ENCODE measurements at places on chromosomes 6 and 20.

- no peak for DNase-seq
Observed at GRCh38 chr6:25928562-25929324, 1.7 kb downstream of the SLC17A2 start.

DNA sequence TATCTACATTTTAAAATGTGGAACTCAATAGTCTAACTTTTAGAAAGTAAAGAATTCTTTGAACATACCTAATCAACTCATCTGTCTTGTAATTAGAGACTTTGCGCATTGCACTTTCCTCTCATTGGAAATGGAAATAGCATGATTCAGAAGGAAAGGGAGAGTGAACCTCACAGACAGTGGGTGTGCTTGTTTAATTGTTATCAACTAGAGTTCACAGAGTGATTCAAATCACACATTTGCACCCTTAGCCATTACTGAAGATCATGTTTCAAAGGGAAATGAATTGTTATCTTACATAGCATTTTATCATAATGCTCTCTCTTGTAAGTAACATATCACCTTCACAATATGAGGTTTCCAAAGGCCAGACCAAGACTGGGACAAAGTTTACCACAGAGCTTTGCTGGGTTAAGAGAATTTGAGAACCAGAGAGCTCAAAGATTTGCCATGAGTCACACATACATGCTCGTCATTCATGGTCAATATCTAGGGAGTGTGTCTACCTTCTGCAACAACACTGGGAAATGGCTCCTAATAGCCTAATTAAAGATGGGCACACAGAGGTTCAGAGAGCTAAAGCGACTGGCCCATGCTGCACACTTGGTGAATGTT is 21.5 kb downstream of the GSTA3 start:
- no peak for DNase-seq

DNA sequence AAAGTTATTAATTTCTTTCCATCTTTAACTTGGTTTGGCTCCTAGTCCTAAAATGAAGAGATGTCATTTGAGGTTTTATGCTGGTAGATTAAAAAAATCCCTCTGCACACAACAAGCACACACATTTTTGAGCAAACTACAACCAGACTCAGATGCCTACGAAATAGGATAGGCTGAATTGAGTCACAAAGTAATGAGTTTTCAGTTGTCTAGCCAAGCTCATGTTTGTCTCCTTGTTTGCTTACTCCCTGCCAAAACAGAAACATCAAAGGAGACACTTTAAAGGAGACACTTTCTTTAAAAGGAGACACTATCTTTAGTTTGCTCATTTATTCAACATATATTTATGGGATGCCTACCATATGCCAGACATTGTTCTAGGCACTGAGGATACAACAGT is 56.2 kb downstream of the TPBG start:
- no peak for DNase-seq

GRCh38 chr20:50415516-50416268 is 94.5 kb upstream of the PTPN1 start:
- DNase-seq = no peak

GRCh38 chr6:55664591-55665587 is 85.9 kb upstream of the HMGCLL1 start:
- DNase-seq = no peak

GRCh38 chr6:121216928-121217327 is 117.4 kb downstream of the TBC1D32 start:
- DNase-seq = no peak

GRCh38 chr6:28489366-28490204 is 26.0 kb downstream of the GPX6 start:
- DNase-seq = no peak

- DNase-seq = no peak
Observed at GRCh38 chr6:108654465-108655106, 93.9 kb downstream of the FOXO3 start.

DNA sequence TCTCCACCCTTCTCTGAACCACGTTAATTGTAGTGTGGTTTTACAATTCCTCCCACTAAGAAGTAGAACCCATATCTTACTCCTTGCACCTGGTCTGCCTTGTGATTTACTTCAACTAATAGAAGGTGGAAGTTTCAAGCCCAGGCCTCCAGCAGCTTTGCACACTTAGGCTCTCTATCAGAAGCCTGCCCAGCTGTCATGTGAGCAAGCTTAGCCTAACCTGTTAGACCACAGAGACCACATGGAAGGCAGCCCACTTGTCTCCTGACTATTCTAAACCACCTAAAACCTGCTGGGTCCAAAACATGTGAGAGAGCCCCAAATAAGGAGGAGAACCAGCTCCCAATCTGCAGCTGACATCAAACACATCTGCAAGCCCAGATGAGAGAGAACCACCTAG is 127.6 kb upstream of the BTBD3 start:
- no peak for DNase-seq

DNA sequence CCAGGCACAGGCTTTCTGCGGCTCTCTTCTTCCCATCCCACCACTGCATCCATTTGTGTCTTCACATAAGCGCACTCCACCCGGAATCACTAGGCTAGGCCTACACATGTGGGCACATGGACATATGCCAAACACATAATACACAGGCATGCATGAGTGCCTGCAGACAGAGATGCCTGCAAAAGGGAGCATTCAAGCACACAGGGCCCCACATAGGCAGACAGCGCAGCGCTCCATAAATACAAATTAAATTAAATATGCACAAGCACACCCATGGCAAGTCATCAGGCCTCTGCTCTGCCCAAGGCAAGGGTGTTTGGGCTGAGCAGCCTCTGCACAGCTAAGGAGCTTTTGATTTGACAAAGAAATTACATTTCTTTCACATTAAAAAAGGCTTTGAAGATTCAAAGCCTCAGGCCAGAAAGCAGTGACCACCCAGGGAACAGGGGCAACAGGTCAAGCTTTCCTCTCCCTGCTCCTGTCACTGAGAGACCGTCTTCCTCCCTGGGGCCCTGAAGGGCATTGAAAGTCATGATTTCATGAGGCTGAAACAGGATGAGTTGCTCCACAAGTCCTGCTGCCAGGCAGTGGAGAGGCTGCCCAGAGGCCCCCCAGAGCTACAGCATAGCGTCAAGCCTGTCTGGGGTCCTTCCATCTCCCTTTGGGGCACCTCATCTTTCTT is 134.2 kb upstream of the LRFN2 start:
- DNase-seq = no peak

- no peak for DNase-seq
Observed at GRCh38 chr6:130615816-130616215, 211.4 kb upstream of the SMLR1 start.

- no peak for DNase-seq
Observed at GRCh38 chr6:57313711-57314471, 3.5 kb upstream of the PRIM2 start.

DNA sequence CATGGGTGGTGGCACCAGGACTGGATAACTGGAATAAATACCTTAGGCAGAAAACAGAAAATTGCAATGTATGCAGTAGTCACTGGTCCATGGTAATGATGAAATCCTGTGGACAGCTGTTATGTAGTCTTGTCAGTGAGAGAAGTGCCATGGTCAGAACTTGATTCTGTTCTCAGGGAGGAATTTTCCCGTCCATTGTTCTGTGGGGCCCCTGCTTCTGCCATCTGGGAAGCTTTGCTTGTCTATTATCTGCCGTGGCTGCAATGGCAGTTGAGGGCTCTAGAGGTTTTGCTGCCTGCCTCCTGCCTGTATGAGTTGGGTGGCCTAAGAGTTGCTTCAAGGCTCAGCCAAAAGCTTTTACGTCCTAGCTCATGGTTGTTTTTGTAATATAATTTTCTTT is 126.8 kb upstream of the SLC35B3 start:
- no peak for DNase-seq

GRCh38 chr20:41470362-41471095 is 103.9 kb upstream of the EMILIN3 start:
- no peak for DNase-seq

GRCh38 chr6:12051861-12052368 is 39.8 kb downstream of the HIVEP1 start:
- DNase-seq = peak; percentile 20

DNA sequence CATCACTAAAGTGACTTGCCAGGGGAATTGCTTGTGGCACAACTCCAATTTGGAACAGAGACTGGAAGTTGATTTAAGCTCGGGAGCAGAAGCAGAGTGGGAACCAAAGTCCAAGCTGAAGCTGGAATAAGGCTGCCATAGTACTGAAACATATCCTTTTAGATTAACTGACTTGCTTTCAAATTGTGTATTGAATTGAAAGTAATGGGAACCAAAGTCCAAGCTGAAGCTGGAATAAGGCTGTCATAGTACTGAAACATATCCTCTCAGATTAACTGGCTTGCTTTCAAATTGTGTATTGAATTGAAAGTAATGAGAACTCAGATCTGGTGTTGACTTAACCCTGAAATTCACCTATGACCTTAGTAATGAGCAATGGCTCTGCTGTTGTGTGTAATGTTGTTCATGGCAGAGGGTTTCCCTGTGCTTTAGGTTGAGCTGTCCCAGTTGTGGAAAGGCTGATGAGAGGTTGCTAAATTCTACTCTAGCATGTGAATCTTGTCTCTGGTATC is 40.2 kb downstream of the CENPW start:
- DNase-seq = no peak

DNA sequence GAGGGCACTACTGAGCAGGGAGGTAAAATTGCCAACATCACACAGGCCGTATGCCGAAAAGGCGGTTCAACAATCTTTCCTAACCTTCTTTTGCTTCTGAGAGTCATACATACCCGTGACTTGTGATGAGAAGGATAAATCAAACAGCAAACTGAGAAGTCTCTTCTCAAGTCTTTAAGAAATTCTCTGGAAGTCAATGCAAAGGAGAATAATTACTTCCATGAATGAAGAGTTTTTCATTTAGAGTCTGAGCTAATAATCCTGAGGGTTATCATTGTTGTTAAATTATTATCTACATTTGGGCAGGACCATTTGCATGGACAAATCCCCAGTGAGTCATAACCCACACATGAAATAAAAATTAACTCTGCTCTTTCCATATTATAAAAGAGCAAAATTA is 22.4 kb upstream of the ILRUN start:
- no peak for DNase-seq

DNA sequence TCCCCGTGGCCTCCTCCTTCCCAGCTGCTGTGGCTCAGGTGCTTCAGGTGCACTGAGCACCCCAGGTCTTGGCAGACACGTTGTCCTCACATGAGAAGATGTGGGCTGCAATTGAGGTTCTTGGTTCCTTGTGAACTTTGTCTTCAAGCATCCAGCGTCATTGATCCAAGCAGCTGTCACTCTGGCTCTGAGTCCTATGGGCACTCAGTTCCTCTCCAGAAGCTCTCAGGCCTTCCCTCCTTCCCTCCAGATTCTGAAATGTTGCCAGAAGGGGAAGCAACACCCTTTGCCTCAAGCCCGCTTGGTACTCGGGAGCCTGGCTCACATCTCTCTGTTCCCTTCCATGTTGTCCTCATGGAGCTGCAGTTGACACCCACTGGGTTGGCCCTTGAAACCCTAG is 8.4 kb upstream of the MRGBP start:
- DNase-seq = no peak

DNA sequence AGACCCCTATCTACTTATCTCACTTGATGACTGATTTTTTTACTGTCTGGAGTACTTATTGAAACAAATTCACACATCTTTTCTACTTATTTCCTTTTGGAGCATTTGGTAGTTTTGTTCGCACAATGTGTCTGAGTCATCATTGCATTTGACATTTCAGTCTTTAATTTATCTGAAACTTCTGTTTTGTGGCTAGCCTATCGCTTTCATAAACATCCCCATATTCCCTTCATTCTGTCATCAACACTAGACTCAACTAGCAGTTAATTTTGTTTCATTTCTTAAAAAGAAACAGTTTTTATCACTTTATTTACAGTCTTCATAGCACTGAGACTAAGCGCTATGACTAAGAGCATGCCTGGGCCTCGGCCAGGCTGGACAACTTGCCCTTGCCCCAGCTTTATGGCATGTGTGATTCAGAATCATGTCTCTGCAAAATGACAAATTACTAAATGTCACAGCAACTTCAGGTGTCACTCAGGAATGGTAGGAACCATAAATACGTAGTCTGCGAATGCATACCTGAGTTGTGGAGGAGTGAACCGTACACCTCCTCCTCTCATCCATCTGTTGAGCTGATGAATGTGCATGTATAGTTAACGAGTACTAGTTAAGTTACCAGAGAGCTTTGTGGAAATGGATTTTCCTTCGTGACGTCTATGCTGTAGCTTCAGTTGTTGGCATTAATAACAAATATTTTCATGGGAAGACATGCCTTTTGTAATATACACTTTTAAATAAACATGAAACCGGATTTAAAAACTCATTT is 16.2 kb downstream of the L3MBTL3 start:
- no peak for DNase-seq

- no peak for DNase-seq
Observed at GRCh38 chr6:11586536-11586935, 49.0 kb downstream of the TMEM170B start.

- DNase-seq = no peak
Observed at GRCh38 chr6:18550119-18550518, 163.0 kb downstream of the RNF144B start.

DNA sequence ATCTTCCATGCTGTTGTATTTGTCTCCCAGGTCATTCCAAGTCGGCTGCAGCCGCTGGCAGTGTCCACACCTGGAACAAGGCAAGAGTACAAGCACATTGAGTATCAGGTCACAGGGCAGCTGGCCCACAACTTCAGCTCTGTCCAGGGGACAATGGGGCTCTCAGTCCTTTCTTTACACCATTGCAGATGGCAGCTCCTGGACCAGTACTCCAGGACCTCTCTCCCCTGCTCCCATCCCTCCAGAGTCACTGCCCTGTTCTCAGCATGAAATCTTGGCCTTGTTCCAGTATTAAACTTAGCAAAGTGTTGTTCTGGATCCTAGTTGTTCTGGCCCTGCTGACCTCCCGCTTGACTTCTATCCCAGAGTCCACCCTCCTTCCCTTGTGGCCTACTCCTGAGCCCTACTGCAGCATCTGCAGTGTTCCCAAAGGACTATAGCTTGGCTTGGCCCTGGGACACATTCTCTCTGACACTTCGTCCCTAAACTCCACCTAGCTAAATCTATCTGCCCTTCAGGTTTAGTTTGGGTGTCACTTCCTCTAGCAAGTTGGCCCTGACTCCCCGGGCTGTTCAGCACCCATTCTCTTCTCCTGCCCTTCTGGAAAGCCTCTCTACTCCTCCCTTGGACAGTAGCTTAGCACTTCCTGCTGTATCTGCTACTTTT is 5.8 kb downstream of the TXNDC5 start:
- no peak for DNase-seq

GRCh38 chr6:5378331-5378730 is 117.0 kb downstream of the FARS2 start:
- no peak for DNase-seq

DNA sequence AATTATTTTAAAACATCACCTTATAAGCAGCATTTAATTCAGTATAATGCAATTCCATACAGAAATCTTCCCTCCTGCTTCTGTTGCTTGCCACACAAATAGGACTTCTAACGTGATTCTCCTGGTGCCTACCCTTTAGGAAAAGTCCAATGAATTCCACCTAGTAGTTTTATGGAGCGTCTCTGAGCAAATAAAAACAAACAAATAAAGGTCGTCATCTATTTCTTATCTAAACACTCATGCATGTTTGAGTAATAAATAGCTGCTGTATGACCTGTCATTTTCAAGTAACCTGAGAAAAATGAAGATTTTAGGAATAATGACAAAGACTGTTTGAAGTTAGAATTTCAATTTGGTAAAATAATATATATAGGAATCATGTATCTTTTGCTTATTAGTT is 102.7 kb downstream of the BMP5 start:
- no peak for DNase-seq
